ENCODE measurements at places on chromosomes 13 and 19. TPM values are rescaled to one million over a fixed set of nuclear protein-coding genes. Genes with fewer than 3 reads are reported as not detected.
A peak's percentile ranks its signal among the peaks of the same experiment; 100 is the strongest.

GRCh38 chr19:51292971-51293370 is 18.5 kb upstream of the IGLON5 start:
- peaks cover 3% of the 10 kb centered on the region for H3K27me3 ChIP-seq
- peak overlapping the region; percentile 9 for H3K4me3 ChIP-seq
- DNase-seq: no peak
- no peaks in the 10 kb centered on the region for H3K36me3 ChIP-seq
- no peak overlapping the region for H3K27ac ChIP-seq

GRCh38 chr19:54137699-54138488 is at the start of gene CNOT3:
TSS of gene CNOT3 (plus strand) at chr19:54137762. CDS start at chr19:54142979, 5,217 bp downstream.
- H3K27me3 ChIP-seq: no peaks in the 10 kb centered on the region
- H3K36me3 ChIP-seq: peaks cover 11% of the 10 kb centered on the region
- peak within 1 kb of the TSS; percentile 87 for H3K27ac ChIP-seq

DNA sequence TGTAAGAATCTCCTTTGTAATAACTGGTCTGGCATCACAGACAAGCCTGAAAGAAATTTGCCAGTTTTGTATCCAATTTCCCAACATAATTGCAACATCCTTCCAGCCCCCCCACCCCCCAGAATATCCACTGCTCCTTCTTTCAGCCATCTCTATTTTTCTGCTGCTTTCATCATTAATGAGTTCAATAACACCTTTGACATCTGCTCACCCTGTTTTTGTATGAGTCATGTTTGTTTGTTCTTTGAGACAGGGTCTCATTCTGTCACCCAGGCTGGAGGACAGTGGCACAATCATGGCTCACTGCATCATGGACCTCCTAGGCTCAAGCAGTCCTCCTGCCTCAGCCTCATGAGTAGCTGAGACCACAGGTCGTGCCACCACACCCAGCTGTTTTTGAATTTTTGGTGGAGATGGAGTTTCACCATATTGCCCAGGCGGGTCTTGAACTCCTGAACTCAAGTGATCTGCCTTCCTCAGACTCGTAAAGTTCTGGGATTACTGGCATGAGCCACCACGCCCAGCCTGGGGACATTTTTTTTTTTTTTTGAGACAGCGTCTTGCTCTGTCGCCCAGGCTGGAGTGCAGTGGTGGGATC is 7.0 kb upstream of the ZC3H4 start:
- no peak for DNase-seq
- H3K4me1 ChIP-seq: no peaks in the 10 kb centered on the region
- no peak overlapping the region for H3K4me3 ChIP-seq
- H3K27me3 ChIP-seq: no peaks in the 10 kb centered on the region
- no peak overlapping the region for H3K27ac ChIP-seq

- no peaks in the 10 kb centered on the region for H3K27me3 ChIP-seq
- DNase-seq: no peak
- no peak overlapping the region for H3K4me3 ChIP-seq
Observed at GRCh38 chr13:110291286-110291685, 15.7 kb downstream of the COL4A1 start.

DNA sequence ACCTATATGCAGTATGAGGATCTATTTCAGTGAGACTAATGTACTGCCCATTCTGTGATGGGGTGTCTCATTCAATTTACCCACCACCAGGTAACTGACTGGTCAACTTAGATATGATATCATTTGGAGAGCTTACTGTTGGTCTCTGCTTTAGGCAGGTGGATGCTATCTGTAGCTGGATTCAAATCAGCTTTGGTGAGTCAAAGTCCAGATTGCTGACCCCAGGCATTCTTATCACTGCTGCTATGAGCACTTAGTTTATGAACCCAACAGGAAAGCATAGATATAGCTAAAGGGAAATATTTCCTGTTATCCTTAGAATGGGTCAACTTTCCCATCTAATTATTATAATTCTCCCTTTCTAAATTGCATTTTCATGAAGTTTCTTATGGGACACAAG is 1295.2 kb upstream of the SPRY2 start:
- H3K27ac ChIP-seq: no peak overlapping the region
- H3K36me3 ChIP-seq: no peaks in the 10 kb centered on the region
- no peaks in the 10 kb centered on the region for H3K4me1 ChIP-seq
- DNase-seq: no peak
- H3K4me3 ChIP-seq: no peak overlapping the region

The FAM124A gene
- 2.9 TPM for total RNA-seq

The ZNF285 gene
- 1.4 TPM for total RNA-seq

The ACER1 gene
- total RNA-seq: not detected

All from lung (tissue), 17 donors.